ENCODE measurements at places on chromosomes 12 and 14.

GRCh38 chr14:37138898-37139297 lies 33.5 kb downstream of the SLC25A21 start:
- no peak for DNase-seq

GRCh38 chr12:11651785-11652184 lies 2.3 kb downstream of the ETV6 start:
- no peak for DNase-seq

DNA sequence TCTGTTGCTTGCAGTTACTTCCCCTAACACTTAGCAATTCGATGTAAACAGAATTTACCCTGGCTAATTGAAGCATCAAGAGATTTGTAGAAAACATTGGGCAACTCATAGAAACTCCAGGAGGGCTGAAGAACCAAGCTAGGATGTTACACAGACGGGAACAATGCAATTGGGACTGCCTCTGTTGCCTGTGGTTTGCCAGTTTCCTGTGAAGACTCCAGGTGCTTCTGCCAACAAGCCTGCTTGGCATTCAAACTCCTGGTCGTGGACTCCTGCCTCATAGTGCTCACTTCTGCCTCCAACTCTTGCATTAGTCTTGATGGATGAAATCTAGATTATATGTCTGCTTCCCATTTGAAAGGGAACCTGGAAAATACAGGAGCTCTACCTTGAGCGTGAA lies 246.0 kb downstream of the BMP4 start:
- DNase-seq, result no peak

DNA sequence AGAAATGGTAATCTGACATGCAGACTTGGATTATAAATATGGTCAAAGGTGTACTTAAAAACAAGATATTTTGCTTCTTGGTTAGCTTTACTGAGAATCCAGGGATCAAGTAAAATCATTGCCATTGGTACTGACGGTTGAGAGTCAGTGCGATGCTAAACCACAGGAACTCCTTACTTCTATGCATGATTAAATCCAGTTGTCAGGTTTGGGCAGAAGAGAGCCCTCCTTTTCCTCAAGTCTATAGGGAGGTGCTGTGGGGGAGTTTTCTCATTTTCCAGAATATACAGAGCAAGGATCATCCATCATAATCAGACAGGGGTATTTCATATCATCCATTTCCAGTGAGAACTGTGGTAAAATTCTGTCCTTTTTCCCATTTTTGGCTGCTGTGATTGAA lies 839.1 kb downstream of the NRXN3 start:
- DNase-seq, result no peak

GRCh38 chr12:2876431-2877046 lies 435 bp downstream of the FOXM1 start:
- DNase-seq, result peak; percentile 24

Measured in common myeloid progenitor, CD34-positive (primary cell).